NCI-H748 treated with DMSO at 0.1 percent for 48 hours (cell line): ENCODE measurements at places on chromosomes 7 and 10.
A peak's percentile ranks its signal among the peaks of the same experiment; 100 is the strongest.

GRCh38 chr7:151201751-151202150 is 8.5 kb downstream of the H2BK1 start:
- DNase-seq = no peak

DNA sequence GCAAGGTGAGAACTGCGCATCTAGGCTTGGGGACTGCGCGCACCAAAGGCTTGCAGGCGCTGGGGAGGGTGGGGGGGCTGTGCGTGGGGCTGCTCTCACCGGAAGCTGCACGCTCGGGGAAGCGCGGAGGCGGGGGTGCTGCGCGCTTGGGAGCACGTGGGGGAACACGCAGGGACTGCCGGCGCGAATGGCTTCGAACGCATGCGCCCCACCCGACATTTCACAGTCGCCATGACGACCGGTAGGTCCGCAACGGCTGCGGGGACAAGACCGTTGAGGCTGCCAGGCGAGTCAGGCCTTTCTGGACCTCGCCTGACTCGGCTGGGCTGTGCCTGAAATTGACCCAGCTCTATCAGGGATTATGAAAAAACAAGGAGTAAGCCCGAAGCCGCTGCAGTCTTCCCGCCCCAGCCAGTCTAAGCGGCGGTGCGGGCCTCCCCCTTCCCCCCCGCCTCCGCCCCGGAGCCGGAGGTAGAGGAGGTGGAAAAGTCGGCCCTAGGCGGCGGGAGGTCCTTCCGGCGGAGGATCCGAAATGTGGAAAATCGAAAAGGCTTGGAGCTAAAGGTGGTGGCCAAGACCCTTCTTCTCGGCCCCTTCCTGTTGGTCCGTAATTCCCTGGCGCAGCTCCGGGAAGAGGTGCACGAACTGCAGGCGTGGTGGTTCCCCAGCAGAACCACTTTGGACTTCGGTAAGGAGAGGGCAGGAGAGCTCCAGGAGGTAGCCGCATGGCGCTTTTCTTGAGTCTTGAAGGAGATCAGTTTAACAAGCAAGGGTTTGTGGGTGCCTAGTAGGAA is 34.9 kb upstream of the STEAP1 start:
- DNase-seq = peak; percentile 44

DNA sequence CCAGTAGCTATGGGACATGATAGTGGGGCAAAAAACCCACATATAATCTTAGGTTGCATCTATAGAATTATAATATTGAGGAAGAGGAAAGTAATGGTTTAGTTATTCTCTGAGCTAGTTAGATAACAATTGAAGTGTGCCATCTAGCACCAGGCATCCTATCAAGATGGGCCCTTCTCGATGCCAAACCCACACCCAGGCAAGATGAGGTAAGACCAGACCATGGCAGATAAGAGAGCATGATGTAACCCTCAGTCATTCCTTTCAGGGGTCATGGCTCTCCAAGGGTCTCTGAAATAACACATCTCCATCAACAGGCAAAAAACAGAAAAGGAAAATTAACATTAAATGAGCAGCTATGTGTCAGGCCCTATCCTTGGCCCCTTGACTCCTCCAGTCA is 128.7 kb downstream of the SH3PXD2A start:
- DNase-seq = no peak

- no peak for DNase-seq
These were observed 86.3 kb downstream of the CREB5 start for GRCh38 chr7:28498636-28499035.

- no peak for DNase-seq
These were observed 91.0 kb upstream of the PDCD4 start for GRCh38 chr10:110780704-110781103.

DNA sequence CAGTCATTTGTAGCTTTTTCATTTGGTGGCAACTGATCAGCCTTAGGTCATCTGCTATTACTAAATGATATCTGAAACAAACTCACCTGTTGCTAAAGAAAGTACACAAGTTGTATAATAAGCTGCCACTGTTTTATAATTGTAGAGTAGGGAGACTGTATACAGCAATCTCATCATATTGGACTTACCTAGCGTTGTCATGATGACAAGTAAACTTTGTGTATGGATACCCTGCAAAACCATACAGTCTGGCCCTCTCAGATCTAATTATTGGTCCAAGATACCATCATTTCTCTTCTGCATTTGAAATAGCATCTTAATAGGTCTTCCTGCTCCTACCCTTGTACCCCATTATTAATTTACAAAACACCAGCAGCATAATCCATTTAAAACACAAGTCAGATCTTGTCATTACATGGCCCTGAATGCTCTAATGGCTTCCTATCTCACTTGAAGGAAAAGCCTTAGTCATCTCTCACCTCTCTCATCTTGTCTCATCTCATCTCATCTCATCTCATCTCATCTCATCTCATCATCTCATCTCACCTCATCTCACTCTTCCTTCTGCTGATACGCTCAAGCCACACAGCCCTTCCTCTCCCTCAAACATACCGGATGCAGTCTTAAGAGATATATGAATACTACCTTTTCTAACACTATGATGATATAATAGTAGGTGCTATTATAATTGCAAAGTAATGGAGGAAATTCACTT is 540.6 kb downstream of the MDFIC start:
- DNase-seq = no peak

DNA sequence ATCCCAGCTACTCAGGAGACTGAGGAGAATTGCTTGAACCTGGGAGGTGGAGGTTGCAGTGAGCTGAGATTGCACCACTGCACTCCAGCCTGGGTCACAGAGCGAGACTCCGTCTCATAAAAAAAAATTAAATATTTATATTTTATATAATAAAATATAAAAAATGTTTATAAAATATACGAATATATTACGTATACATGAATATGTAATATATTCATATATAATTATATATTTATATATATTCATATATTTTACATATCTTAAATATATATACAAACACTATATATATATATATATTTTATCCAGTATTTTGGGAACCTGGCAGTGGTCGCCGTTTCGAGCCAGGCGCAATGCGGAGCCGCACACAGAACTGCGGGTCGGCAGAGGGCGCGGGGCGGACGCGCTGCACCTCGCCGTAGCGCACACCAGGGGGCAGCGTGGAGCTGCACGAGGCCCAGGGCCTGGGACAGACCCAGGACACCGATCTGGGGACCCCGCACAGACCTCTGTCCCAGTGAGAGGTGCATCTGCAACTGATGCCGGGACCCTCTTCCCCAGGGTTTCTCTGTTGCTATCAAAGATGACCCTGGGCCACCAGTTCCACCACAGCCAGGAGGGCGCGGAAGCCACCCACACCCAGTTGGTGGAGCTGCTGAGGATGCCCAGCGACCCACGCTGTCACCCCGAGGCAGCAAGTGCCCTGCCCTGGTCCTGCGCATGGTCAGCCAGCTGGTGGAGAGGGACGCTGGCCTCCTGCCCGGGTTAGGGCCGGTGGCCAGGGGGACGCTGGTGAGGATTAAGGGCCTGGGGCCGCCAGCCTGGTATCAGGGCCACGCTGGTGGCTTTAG is 22.7 kb downstream of the AP5Z1 start:
- DNase-seq = no peak

- DNase-seq = no peak
These were observed 94.1 kb downstream of the COL13A1 start for GRCh38 chr10:69895759-69896158.

GRCh38 chr7:131038153-131038552 is 289.5 kb upstream of the MKLN1 start:
- no peak for DNase-seq

DNA sequence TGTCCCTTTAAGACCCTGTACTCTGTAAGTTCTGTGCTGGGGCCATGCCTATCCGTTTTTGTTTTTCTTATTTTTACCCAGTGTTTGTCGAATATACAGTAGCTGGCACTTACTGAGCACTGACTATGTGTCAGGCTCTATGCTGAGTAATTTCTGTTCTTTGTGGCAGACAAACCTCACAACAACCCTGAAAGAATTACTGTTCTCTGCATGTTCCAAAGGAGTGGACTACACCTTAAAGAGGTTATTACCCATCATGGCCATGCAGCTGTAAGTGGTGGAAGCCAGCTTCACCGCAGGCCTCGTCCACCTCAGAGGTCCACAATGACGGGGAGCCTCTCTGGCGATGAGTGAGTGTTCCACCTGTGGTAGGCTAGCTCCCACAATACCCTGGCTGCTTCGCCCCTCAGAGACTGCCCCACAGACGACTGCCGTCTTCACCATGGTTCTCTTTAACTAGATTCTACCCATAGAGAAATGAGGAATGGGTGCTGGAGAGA is 30.1 kb upstream of the RBM20 start:
- no peak for DNase-seq

- DNase-seq = no peak
These were observed 99.9 kb downstream of the CUBN start for GRCh38 chr10:17029581-17030271.

GRCh38 chr10:103551619-103552602 is 58.4 kb downstream of the NEURL1 start:
- no peak for DNase-seq

DNA sequence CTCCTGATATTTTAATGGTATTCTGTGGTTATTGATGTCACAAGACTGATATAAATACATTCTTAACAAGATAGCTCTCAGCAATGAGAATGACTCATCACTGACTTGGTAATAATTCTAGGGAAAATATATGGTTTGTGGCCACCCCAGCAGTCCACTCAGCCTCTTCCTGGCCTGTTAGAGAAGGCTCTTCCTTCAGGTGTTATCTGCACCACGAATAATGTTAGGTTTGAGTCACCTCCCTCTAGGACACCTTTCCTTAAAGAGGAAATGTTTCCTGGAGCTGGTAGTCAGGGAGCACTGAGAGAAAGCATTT is 163.3 kb downstream of the SVIL start:
- no peak for DNase-seq

DNA sequence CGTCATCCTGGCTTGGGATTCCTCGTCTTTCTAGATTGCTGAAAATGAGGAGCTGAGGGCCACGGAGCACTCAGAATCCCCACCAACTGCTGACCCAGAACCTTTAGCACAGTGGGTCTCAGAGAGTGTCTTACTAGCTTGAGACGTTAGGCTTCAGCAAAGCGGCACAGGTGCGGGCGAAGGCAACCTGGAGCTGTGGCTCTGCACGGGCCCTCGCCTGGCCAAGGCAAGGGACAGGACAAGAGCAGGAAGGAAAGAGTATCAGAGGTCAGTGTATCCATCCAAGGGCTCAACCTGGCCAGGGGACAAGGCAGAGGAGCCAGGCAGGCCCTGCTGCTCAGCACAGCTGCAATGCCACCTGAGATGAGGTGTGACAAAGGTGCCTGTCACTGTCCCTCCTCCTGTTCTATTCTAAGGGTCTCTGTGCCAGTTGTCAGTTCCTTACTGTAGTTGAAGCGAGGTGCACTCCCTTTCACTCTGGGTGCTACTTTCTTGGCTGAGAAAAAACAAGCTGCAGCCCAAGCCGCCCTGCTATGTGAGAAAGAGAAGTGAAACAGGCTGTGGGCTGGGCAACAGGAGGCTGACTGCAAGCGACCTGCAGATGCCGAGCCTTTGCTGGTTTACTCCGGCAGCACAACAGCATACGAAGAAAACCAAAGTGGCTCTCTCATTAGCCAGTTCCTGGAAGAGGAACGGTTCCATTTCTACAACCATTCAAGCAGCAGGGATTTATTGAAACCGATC is 33.3 kb upstream of the KDM7A start:
- no peak for DNase-seq

DNA sequence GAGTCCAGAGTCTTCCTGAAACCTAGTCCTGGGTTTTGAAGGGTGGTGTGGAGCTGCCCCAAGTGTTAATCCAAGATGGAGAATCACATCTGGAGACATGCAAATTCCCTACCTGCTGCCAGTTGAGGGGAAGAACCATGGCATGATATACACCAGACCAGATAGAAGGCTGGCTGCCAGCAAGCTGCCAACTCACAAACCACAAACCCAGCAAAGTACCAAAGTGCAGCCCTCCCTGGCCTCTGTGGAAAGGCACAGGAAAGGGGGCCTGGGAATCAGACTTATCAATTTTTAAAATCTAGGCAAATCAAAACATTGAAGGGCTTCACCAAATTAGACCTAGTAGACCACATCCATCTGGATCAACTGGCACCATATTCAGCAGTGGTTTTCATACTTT is 157.0 kb downstream of the TMEM26 start:
- no peak for DNase-seq

DNA sequence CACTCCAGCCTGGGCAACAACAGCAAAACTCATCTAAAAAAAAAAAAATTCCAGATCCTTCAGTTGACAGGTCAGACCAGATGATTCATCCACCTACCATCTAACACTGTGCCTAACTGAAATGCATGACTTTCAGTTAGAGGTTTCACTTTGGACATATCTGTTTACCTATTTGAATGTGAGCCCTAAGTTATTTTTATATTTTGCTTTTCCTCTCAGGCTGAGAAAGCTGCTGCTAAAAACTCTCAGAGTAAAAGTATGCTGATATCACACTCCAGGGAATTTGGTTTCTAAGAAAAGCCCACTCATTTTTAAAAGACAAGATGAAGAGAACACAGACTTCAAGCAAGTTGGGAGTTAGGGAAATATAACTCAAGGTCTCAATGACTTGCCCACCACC is 126.0 kb downstream of the SGMS1 start:
- DNase-seq = no peak

GRCh38 chr10:71375952-71376351 is 20.8 kb upstream of the CDH23 start:
- DNase-seq = no peak

DNA sequence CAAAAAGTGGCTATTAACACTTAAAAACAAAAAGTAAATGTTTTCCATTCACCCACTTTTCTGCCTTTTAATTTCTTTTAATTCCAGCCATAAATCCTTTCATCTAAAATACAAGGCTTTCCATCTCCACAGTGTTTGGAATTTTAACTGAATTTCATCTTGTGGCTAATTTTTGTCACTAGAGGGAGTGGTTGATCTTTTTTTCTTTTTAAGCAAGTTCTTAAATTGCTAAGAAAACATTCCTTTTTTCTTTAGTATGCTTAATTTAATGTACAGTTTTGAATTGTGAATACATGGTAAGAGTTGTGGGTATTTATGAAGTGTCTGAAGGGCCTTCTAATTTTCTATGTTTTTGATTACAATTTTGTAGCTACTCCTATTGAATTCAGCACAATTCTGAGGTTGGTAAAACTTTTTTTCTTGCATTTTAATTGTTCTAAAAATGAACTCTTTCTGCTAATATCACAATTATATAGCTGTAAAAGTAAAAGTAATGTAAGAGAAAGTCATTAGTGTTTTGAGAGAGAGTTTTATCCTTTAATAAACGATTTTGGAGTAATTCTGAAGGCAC is 54.9 kb upstream of the ANK3 start:
- peak; percentile 2 for DNase-seq

GRCh38 chr10:101896225-101896877 is 52.8 kb upstream of the KCNIP2 start:
- no peak for DNase-seq

- DNase-seq = no peak
These were observed 30.4 kb downstream of the LRRC4 start for GRCh38 chr7:128000854-128001265.
